ENCODE measurements at places on chromosomes 16 and 17.

DNA sequence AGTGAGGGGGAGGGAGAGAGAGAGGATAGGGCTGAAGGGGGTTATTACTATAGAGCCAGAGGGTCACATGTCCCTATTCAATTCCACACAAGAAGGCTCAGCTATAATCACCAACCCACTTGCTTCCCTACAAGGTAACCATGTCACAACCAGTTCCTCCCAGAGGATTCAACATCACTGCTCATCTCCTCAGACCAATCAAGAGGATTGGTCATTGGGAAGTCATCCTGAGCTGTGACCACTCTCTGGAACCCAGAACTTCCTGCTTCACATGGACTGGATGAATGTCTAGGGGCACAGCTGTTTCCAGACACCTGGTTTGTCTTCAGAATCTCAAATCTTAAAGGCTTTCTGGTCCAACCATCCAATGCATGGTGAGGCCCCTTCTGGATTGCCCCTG lies 154.9 kb upstream of the SDK2 start:
- no peak for DNase-seq

- no peak for DNase-seq
Measured at GRCh38 chr17:47254403-47254943, 846 bp downstream of the ITGB3 start.

GRCh38 chr17:72590382-72590781 lies 469.6 kb downstream of the SOX9 start:
- DNase-seq = no peak

- no peak for DNase-seq
Measured at GRCh38 chr16:11260596-11260966, 4.6 kb upstream of the SOCS1 start.

DNA sequence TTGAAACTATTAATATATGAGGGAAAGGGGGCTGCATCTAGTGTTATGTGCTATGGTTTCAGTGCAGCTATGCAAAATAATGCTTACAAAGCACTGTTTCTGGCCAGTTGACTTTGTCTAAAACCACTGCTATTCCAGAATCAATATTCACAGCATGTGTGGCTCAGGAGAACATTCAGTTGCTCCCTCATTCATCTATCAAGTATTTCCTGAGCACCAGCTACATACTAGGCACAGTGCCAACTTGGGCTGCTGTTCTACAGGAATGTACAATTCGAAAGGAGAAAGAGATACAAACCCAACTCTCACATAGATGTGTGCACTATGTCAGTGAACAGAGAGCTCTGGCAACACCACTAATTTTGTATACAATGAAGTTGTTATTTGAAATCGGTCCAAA lies 183.0 kb downstream of the PHKB start:
- no peak for DNase-seq

DNA sequence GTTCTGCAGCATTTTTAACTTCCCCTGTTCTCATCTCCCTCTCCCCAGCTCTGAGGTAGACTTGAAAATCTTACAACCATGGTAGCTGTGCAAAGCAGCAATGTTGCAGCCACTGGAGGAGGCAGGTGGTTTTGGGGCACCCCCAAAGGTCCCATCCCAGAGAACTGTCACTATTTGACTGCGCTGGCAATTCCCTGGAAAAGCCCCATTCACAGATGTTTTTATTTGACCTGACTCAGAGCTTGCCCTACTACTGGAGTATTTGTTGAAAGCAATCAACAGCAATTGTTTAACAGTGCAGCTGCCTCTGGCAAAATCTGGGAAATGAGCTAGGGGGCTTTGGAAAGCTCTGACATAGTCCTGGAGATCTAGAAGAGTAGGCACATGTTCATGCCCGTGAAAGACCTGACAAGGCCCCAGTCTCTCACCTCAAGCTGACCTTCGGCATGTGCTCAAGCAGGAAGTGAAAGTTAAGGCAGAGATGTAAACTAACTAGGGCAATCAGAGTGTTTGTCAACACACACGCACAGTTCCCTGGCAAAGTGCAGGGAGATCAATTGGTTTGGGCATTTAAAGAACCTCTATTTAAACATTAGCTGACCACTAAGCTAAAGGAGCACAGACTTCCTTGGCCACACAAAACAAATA lies 19.7 kb upstream of the PIK3R5 start:
- no peak for DNase-seq

- DNase-seq = no peak
Measured at GRCh38 chr17:81049372-81049911, 14.5 kb downstream of the BAIAP2 start.

GRCh38 chr17:77884019-77884418 lies 74.5 kb upstream of the TNRC6C start:
- no peak for DNase-seq

DNA sequence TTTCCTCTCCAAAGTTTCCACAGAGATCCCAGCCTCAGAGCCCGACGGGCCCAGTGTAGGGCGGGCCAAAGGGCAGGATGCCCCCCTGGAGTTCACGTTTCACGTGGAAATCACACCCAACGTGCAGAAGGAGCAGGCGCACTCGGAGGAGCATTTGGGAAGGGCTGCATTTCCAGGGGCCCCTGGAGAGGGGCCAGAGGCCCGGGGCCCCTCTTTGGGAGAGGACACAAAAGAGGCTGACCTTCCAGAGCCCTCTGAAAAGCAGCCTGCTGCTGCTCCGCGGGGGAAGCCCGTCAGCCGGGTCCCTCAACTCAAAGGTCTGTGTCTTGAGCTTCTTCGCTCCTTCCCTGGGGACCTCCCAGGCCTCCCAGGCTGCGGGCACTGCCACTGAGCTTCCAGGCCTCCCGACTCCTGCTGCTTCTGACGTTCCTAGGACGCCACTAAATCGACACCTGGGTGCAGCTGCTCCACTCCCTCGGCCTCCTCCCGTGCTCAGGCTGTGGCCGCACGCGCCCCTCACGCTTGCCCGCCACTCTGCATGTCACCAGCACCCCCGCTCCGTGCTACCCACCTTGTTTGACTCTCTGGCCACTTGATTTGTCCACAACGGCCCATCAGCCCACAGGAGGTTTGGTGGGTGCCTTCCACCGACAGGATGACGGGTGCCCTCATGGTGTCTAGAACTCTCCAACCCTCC lies 15.3 kb upstream of the STH start:
- no peak for DNase-seq

- no peak for DNase-seq
Measured at GRCh38 chr17:9522074-9522473, 53.5 kb downstream of the STX8 start.

DNA sequence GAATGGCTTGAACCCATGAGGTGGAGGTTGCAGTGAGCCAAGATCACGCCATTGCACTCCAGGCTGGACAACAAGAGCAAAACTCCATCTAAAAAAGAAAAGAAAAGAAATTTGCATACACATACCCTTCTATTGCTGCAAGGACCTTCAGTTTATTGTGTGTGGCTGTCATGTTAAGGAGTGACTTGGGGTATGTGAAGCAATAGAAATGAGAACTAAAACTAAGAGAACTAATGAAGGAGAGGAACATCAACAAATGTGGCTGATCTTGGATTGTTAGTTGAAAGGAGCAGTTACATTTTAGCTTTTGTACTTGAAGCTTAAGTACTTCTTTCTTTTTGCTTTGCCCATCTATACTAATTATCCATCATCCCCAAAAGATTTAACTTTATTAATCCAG lies 12.7 kb upstream of the NSRP1 start:
- no peak for DNase-seq

DNA sequence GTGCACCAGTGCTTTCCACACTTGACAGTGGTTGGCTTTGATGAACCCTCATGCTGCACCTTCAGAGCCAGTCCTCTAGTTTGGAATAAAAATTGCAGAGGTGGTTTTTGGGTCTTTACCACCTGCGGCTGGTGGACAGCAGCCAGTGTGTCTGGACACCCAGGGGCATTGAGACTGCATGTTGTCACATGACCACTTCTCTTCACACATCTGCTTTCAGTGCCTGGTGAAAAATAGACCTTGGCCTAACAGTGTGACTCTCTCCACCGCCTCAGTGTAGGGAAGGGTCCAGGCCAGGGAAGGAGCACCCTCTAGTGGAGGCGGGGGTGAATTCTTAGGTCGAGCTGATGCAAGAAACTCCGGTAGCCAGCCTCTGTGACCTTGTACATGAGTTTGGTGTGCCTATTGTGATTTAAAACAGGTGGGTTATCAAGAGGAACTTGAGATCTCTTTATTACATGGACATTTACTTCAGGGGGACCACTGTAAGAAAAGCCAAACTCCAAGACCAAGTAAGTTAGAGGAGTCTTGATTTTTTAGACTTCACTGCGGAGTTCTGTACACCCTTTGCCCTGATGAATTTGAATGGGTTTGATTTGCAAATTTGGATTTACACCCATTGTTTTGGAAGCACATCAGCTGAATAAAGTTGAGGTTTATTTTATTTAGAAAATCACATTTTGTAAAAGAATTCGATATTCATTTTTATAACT lies 17.9 kb downstream of the GOSR2 start:
- DNase-seq = no peak

GRCh38 chr17:27519550-27519949 lies 63.3 kb downstream of the KSR1 start:
- DNase-seq = no peak

DNA sequence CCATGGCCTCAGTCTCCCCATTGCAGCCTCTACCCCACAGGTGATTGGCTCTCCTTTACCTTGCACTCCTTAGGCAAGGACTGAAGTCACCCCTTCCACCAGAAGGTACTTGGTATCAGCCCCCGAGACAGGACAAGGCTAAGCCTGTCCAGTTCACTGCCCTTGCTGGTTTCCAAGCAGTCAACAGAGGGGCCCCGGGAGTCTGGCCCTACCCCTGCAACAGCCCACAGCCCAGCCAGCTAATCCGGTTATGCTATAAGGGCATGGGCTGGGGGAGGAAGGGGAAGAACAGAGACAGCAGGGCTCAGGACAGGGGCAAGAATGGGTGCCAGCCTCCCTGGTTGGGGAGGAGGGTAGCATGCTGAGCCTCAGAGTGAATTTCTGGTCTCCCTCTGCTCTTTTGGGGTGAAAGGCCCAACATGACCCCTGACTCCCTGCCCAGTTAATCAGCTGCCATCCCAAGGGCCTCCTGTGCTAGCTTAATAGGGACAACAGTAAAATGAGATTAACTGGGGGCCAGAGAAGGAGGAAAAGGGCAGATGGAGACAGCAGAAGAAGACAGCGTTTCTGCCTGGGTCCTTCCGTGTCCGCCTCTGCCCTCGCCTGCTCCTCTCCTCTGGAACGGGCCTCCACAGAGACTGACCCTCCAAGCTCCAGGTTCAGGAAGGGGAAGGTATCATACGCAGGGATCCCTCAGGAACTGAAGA lies 10.7 kb downstream of the DLG4 start:
- DNase-seq = no peak

DNA sequence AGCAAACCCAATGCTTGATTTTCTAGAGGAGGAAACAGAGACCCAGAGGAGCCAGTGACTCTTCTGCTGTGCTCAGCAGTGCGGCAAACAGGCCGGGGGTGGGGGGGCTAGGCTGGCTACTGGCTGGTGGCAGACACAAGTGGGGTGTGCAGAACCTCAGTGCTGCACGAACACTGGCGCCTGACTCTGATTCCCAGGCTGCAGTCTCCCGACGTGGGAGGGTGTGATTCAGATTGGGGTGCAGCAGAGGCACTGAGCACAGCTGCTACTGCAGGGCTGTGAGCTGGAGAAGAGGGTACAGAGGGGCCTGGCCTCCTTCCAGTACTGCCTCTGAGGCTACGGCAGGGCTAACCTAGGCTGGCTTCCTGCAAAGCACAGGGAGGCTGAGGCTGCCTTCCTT lies 8.1 kb downstream of the RPL19 start:
- DNase-seq = no peak

- DNase-seq = no peak
Measured at GRCh38 chr16:259226-259625, 16.5 kb downstream of the RGS11 start.

GRCh38 chr17:77778636-77779489 lies 179.6 kb upstream of the TNRC6C start:
- no peak for DNase-seq

DNA sequence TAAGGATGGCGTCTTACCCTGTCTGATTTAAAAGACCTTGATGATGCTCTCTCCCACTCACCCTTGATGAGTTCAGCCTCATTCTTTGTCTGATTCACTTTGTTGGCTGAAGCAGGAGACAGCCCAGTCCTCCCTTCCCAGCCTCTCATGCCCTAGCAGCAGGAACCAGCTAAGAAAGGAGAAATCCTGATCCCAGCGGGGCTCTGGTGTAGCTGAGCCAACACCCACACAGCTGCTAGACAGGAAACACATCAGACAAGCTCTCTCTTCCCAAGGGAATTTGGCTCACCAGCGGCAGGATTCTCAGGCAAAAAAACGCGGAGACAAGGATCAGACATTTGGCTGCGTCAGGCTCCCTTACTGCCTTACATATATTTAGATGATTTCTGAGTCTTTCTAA lies 211.5 kb downstream of the CDH11 start:
- DNase-seq = no peak

GRCh38 chr16:87801679-87802259 lies 36.0 kb upstream of the KLHDC4 start:
- DNase-seq = no peak

GRCh38 chr17:45976755-45977505 lies 22.1 kb upstream of the STH start:
- no peak for DNase-seq

DNA sequence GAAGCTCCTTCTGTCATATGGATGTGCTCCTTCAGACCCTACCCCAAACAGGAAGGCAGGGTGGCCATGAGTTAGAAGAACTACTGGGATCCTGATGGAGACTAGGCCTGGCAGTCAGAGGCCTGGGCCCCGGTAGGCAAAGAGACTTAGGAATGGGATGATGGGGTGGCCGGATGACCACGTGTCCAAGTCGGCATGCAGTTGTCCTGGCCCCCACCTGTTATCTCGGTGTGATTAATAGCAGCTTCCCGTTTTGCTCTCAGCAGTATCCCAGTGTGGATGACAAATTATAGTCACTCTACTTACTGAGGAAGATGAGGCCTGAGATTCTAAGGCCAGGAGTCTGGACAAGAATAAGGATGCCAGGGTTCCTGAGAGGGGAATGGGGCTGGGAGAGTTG lies 1.5 kb downstream of the TNFSF12 start:
- DNase-seq = no peak

DNA sequence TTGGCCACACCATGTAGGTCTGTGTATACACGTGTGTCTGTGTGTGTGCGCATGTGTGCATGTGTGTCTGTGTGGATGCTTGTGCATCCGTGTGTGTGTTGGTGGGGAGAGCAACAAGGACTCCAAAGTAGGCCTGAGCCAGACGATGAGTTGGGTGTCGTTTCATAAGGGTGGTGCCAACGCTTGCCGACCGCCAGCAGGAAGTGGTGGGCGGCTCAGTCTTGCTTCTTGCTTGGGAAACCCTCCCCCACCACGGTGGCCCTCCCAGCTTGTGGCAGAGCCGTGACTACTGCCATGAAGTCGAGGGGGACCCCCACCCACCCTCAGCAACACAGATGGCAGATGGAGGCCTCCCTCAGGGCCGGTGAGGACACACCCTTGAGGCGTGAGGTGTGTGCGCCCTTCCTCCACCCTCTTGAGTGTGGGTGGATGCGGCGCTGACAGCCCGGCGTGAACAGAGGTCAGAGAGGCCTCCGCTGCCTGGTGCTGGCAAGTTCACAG lies 17.5 kb downstream of the SBK1 start:
- DNase-seq = no peak

DNA sequence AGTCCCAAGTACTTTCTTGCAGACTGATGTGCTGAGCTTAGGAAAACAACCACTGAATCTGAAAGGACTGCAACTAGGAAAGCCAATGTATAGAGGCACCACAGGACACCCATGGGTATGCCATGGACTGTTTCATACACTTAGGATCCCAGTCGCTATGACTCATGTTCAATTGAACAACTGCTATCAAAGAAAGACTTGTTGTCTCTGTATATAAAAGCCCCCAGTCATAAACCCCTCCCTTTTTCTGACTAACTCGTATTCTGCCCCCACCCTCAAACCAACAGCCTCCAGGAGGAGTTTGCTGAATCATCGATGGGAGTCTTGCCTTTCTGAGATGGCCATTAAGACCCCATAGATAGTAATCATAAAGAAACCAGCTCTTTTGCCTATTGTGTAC lies 205.4 kb downstream of the ANKFN1 start:
- no peak for DNase-seq

Data from NCI-H187 treated with DMSO at 0.1 percent for 48 hours (cell line).